ENCODE measurements at places on chromosomes 7 and 10.

DNA sequence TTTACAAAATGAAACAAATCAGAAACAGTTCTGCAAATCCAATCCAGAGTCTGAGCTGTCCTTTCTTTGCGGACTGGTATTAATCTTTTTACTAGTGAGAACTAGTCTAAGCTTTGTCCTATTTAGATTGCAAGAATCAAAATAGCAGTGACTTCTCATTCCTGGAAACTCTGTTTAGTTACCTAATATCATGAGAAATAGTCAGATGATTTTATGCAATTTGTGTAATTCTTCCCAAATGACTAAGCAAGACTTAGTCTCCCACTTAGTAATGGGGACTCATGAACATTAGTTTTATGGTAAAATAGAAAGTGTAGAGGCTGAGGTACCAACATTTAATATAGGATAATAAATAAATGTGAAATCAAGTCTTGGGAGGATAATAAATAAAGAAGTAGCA, 341.3 kb downstream of the DNAJB9 start:
- no peak for DNase-seq

DNA sequence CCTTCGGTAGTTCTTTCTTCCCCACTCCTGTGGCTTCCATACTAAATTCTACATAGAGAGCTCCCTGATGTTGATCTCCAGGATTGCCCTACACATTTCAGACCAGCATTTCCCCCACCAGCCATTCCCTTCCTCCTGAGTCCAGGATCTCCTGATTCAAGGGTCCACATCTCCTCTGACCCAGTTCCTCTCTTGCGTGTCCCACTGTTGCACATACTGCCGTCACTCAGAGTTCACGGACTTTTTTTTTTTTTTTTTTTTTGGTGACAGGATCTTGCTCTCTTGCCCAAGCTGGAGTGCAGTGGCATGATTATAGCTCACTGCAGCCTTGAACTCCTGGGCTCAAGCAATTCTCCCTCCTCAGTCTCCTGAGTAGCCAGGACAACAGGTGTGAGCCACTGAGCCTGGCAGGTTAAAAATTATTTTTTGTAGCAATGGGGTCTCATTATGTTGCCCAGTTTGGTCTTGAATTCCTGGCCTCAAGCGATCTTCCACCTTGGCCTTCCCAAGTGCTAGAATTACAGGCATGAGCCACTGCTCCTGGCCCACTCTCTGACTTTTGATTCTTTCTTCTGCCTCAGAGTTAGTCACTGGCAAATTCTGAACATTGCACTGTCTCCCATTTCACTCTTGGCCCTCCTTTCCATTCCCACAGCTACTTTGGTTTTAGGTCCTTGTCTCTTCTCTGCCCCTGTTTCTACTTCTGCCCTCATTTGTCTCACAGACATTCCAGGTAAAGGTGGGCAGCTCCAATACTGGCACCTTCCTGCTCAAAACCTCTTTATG, 29.6 kb upstream of the ZRANB1 start:
- no peak for DNase-seq

- DNase-seq, result no peak
Measured at GRCh38 chr10:131700032-131700431, 200.8 kb upstream of the PPP2R2D start.

- no peak for DNase-seq
Measured at GRCh38 chr7:104973909-104974415, 40.0 kb upstream of the KMT2E start.

DNA sequence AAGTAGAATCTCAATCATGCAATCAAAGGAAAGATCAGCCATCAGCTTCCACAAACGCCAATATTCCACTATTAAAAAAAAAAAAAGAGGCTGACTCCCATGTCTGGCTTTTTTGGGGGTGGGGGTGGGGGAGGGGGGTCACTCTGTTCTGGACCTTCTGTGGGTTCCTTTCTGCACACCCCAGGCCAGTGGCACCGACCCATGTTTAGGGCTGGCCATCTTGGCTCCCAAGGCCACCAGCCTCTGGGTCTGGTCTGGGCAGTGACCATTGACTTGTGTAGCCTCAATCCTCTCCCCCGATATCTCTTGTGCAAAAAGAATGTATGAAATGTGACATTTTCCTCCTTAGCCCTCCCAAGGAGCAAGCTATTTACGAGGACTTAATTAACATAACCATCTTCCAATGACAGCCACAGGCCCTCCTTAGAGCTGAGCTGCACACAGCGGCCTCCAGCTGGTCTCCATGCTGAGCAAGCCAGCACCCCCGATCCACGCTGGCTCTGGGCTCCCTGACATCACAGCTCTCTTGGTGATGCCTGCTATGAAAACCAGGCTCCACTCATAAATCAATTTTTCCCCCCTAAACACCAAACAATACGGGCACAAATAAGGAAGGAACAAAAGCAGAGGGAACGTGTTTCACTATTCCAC, 100.1 kb downstream of the ZRANB1 start:
- no peak for DNase-seq

GRCh38 chr7:143049362-143049761, 2.8 kb upstream of the OR6V1 start:
- DNase-seq, result no peak

DNA sequence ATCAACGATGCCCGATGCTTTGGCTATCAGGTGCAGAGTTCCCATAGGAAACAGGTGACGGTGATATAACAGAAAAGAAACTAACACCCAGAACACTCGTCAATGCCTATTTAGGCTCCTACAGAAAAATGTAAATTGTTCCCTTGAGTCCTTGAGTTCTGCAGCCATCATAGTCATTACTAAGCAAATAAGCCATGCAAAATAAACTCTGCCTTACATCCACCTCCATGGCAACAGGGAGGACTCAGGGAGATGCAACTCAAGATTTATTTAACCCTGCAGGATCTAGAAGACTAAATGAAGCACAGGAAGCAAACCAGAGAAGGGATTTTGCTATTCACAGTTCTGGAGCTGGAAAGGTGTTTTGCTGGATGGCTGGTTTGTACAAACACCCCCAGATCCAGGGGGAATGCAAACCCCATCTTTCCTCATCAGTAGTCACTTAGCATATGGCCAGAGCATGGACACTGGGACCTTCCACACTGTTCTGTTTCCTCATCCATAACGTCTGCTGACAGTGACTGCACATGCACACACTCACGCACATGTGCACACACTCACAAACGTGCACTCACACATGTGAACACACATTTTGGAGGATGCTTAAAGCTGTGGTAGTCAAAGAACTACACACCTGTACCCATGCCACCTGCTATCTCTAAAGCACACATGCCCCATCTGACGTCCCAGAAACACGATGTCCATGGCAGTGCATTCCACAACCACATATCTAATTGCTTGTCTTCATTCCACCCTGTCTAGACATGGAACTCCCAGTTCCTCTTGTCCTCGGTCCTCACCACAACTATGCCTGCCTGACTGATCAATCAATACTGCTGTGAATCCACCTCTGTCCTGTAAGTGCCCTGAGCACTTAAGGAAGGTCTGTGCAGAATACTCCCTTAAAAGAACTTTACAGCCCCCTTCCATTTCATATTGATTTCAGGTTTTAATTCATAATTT, 178.2 kb downstream of the COBL start:
- no peak for DNase-seq

- no peak for DNase-seq
Measured at GRCh38 chr10:27252267-27253000, 11.8 kb upstream of the ACBD5 start.

GRCh38 chr10:107284187-107284586, 119.7 kb upstream of the SORCS1 start:
- no peak for DNase-seq

GRCh38 chr10:116490028-116490662, 55.6 kb upstream of the PNLIP start:
- DNase-seq, result no peak

GRCh38 chr10:82397854-82398253, 522.9 kb downstream of the NRG3 start:
- DNase-seq, result no peak

DNA sequence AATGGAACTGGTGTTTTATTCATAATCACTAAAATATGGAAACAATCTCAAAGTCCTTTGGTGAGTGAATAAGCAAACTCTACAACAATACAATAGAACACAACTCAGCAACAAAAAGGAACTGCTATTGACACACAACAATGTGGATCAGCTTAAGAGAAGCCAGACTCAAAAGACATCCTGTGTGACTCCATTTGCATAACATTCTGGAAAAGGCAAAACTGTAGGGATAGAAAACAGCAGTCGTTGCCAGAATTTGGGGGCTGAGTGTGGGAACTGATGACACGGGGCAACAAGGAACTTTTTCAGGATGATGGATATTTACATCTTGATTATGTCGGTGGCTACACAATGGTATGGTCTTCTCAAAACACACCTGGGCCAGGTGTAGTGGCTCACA, 32.4 kb upstream of the SVIL start:
- no peak for DNase-seq

- no peak for DNase-seq
Measured at GRCh38 chr10:15363031-15363430, 8.1 kb downstream of the FAM171A1 start.

GRCh38 chr10:1268831-1269230, 212.6 kb downstream of the WDR37 start:
- DNase-seq, result no peak

DNA sequence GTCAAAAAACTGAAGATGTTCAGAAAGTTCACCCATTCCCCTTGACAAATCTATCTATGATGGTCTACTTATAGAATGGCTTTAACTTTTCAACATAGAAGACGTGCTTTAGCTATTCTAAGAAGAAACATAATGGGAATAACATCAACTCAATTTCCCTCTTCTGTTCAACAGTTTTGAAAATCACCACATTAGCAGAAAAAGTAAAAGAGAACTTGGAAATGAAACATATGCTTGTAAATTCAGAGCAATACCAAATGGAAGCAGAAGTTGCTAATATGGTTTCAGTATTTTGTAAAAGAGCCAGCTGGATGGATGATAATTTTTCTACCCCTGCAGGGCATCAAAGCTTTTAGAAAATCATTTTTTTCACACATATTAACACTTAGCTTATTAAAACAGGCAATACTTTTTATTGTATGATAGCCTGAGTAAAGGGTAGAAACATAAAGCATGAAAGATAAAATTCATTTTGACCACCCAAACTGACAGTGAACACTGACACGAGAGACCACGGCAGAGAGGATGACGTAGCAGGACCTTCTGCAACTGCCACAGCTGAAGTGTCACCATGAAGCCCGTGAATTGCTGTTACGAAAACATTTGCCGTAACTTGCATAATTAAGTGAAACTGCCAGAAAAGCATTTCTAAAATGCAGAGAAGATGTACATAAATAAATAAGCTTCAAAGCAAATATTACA, 39.2 kb upstream of the FEZF1 start:
- DNase-seq, result no peak

DNA sequence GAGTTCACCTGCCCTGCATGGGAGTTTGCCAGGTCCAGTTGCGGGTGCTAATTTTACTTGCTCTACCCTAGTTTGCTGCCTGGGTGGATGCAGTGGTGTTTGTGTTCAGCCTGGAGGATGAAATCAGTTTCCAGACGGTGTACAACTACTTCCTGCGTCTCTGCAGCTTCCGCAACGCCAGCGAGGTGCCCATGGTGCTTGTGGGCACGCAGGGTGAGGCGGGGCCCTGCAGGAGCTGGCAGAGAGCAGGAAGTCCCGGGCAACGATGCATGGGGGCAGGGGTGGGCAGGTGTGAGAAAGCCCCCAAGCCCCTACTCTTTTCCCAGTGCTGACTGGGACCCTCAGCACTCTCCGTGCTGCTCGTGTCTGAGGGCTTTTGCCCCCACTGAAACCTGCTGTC, 31.3 kb downstream of the AGAP3 start:
- no peak for DNase-seq

- no peak for DNase-seq
Measured at GRCh38 chr7:123761729-123762128, 12.9 kb upstream of the WASL start.

- DNase-seq, result no peak
Measured at GRCh38 chr7:140439359-140439758, 35.5 kb downstream of the RAB19 start.

- DNase-seq, result no peak
Measured at GRCh38 chr7:14598978-14599377, 303.6 kb downstream of the DGKB start.

- DNase-seq, result no peak
Measured at GRCh38 chr10:61830846-61831273, 70.6 kb upstream of the ARID5B start.

GRCh38 chr10:121284936-121285335, 313.3 kb downstream of the FGFR2 start:
- no peak for DNase-seq

- no peak for DNase-seq
Measured at GRCh38 chr7:27946351-27946750, 206.4 kb downstream of the TAX1BP1 start.

GRCh38 chr7:56110611-56111010, 4.3 kb upstream of the CHCHD2 start:
- no peak for DNase-seq

DNA sequence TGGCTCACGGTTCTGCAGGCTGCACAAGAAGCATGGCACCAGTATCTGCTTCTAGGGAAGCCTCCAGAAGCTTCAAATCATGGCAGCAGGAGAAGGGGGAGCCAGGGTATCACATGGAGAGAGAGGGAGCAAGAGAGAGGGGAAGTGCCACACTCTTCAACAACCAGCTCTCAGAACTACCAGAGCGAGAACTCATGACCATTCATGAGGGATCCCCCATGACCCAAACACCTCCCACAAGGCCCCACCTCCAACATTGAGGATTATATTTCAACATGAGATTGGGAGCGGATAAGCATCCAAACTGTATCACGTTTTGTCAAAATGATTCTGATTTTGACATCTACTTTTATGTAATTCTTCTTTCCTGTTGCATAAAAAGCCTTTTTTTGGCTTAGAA, 38.5 kb downstream of the CREM start:
- no peak for DNase-seq

DNA sequence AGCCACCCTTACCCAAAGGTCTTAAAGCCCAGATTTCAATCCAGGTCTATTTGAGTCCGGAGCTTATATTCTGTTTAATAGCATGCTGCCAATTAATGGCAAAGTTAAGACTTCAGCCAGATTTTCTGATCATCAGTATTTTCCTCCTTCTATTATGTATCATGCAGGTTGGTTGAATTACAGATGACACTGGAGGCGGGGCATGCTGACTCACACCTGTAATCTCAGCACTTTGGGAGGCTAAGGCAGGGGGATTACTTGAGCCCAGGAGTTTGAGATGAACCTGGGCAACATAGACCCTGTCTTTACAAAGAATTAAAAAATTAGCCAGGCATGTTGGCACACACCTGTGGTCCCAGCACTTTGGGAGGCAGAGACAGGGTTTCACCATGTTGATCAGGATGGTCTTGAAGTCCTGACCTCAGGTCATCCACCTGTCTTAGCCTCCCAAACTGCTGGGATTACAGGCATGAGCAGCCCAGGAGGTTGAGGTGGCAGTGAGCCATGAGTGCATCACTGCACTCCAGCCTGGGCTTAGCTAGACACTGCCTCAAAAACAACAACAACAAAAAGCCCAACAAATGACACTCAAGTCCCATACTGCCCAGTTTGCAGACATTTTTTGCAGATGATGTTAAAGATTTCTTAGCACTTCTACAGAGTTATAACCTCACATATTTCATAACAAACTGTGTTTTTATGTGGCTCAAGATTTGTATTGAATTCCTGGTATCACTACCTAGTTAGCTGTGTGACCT, 62.5 kb downstream of the MCU start:
- DNase-seq, result no peak

Data from NCI-H1417 treated with DMSO at 0.1 percent for 48 hours (cell line).